Esophagus mucosa (tissue), 1 donor: ENCODE measurements at places on chromosomes 2 and 18. TPM values are rescaled to one million over a fixed set of nuclear protein-coding genes. Genes with fewer than 3 reads are reported as not detected.

The SLC20A1 gene
- 18.5 TPM for total RNA-seq

The CD226 gene
- total RNA-seq, result 0.44 TPM

DNA sequence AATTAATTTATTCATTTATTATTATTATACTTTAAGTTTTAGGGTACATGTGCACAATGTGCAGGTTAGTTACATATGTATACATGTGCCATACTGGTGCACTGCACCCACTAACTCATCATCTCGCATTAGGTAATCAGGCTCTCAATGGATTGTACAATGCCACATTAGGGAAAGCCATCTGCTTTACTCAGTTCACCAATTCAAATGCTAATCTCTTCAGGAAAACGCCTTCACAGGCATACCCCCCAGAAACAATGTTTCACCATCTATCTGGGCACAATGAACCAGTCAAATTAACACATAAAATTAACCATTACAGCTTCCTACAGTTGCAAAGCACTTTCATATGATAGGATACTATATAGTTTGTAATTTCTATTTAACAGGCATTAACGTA, 84.8 kb upstream of the DNAJC10 start:
- no peak for ATAC-seq

DNA sequence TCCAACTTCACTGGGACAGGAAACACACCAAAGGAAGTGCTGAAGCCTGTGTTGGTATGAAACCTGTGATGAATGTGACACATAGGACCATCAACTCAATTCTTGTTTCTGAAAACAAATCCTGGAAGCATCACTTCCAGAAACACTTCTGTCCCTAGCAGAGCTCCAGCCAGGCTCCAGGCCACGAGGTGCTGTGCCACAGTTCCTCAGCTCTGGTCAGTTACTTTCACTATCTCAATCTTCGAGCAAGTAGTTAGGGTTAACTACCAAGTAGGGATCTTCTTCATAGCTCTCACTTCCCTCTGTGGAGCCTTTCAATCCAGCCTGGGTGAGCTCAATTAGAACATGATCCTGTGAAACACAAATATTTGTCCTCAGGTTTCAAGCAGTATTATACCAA, 3.6 kb upstream of the LCT start:
- no peak for ATAC-seq

- ATAC-seq, result no peak
Observed at GRCh38 chr18:61993831-61994230, 101.0 kb upstream of the RNF152 start.

- no peak for ATAC-seq
Observed at GRCh38 chr18:39329496-39330275, 1764.1 kb upstream of the CELF4 start.

DNA sequence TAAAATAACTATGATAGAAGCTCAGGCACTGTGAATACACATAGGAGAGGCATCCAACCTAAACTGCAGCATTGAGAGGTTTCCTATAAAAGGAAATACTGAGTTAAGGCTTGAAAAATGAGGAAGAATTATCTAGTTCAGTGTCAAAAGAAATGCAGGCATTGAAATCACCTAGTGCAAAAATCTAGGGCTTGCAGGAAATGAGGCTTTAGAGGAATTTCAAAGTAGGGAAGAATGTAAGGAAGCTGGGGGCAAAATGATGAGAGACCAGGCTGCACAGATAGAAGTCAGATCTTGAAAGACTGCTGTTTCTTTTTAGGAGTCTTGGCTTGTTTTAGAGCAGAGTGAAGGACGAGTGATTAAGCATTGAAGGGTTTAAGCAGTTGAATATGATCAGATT, 28.1 kb upstream of the SCYGR2 start:
- no peak for ATAC-seq

DNA sequence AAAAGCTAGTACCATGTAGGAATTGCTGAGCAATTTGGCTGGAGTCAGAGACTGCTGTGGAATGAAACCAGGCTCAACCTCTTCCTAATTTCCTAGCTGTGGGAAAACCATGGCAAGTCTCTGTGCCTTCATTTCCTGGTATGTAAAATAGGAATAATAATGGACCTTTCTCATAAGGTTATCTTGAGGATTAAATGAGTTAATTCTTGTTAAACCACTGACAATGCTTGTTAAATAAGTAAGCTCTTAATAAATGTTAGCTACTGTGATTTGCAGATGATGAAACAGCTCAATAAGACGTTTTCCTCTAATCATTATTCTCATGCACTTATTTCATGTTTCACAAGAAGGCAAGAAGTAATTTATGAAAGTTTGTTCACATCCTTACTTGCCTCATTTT, 346.7 kb downstream of the RND3 start:
- ATAC-seq, result no peak

DNA sequence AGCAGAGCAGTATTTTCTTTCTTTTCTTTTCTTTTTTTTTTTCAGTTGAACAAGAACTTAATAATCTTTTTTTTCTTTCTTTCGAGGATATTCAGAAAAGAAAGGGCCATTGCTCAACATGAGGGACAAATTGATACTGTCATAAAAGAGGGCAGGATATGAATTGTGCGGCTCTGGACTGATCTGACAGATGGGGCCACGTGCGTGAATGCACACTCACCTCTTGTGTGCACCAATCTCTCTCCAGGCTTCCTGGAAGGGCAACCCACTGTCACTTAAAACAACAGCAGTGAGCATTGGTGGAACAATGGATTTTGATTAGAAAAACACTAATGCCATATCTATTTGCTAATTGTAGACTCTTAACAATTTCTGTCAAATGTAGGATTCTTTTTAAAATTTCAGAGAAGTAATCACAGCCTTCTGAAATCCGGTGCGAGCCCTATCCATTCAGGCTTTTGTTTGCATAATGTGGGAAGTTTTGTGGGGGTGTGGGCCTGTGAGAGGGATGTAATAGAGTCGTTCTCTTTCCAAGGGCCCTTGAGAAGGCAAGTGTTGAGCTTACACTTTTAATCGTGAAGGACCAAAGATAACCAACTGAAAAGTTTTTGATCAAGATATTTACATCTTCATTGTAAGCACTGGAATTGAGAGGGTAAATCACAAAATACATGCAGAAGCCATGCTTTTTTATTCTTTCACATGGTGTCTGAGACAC, 298.8 kb downstream of the SP3 start:
- ATAC-seq, result no peak

DNA sequence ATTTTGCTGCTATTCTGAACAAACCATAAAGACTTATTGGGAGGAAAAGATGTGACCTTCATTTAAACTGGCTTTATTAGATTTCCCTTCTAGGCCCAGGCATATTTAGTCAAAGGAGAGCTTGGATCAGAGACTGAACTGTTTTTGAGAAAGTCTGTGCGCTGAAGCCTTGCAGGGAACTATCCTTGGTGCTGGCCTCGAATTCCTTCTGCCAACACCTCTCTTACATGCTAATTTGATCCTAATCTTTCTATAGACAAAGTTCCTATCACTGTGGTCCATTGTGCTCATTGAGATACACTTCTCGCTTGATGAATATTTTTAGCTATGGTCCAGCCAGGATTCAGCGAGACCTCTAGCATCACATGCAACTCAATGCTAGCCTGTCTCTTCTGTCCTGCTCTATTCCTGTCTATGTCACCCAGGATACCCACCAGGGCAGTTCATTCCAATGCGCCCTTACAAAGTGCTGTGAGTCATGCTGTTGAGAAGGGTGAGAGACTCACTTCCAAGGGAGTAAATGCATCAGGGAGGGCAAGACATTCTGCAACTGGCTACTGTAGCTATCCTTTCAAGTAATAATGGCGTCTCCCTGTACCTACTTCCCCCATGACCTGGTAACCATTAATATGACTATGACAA, 356.7 kb upstream of the LYPD1 start:
- no peak for ATAC-seq

DNA sequence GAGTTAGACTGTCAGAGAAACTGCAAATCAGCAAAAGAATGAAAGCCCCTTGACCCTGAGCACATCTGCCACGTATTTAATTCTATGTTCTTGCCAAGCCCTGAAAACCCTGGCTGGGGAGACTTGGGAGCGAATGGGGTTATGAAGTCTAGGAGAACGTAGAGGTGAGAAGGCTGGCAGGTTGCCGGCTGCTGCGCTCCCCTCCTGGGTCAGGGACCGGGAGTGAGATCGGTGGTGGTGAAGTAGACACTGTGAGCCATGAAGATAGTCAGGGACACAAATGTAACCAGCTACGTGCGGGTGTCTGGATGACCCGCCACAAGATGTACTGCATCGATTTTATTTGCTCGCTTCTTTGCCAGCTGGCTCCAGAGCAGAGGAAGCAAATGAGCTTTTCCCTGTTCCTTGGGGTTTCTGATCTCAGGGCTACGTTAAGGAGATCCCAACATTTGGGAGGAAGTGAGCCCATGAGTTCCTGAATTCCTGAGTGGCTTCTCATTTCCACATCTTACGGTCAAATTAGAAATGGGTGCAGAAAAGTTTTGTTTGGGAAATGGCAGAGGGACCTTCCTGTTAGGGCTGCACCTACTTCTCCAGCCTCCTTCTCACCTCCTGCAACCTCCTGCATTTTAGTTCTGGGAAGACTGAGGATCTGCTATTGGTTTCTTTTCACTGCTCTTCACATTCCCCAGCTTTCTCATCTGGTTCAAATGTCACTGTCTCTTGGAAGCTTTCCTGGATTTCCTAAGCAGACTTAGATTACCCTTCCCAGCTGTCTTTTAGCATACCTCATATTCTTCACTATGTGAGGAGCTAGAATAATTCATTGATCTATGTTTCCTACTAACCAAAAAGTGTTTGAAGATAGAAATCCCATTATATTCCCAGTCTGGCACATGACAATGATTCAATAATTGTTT, 360.6 kb downstream of the ZNF521 start:
- ATAC-seq, result no peak

GRCh38 chr2:23449413-23449812, 64.4 kb downstream of the KLHL29 start:
- no peak for ATAC-seq

The ZNF804A gene
- total RNA-seq, result not detected

The NOL4 gene
- total RNA-seq, result not detected

- peak; percentile 70 for ATAC-seq
Observed at GRCh38 chr2:237922641-237923361, 44.0 kb upstream of the UBE2F start.

GRCh38 chr18:56841836-56842235, 190.7 kb downstream of the WDR7 start:
- no peak for ATAC-seq

The AQP12A gene
- not detected for total RNA-seq

GRCh38 chr2:239625971-239626734, 225.3 kb upstream of the HDAC4 start:
- no peak for ATAC-seq

The GTF2A1L gene
- not detected for total RNA-seq

- peak; percentile 44 for ATAC-seq
Observed at GRCh38 chr2:165953306-165953654, 296 bp downstream of the TTC21B start.

GRCh38 chr2:36392571-36393255, 37.1 kb downstream of the CRIM1 start:
- ATAC-seq, result no peak

DNA sequence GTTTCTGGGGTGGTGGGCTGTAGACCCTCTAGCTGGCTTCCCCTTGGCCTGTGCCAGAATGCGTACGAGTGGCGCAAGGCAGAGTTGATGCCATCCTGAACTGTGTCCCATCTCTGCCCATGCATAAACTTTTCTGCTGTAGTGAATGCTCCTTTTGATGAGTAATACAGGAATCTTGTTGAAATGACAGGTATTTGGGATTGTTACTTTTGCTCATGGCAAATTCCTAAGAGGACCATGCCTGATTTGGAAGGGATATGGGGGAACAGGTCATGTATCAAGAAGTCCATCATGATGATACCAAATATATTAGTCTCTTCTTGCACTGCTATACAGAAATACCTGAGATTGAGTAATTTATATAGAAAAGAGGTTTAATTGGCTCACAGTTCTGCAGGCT, 648.0 kb downstream of the SLC4A3 start:
- ATAC-seq, result no peak

The LDAH gene
- 10.8 TPM for total RNA-seq

GRCh38 chr18:67199993-67200617, 316.4 kb downstream of the DSEL start:
- ATAC-seq, result peak; percentile 58

The FER1L5 gene
- 0.16 TPM for total RNA-seq

The C1GALT1C1L gene
- 0.16 TPM for total RNA-seq

GRCh38 chr18:25798046-25798445, 292.4 kb downstream of the SS18 start:
- no peak for ATAC-seq

The FBXO48 gene
- 1.00 TPM for total RNA-seq

- no peak for ATAC-seq
Observed at GRCh38 chr2:120406566-120406965, 60.6 kb downstream of the INHBB start.

- peak; percentile 50 for ATAC-seq
Observed at GRCh38 chr2:218853766-218854165, 5.8 kb upstream of the WNT6 start.

- peak; percentile 5 for ATAC-seq
Observed at GRCh38 chr2:108588070-108588668, 53.9 kb downstream of the LIMS1 start.

GRCh38 chr2:76861708-76862107, 660.5 kb downstream of the LRRTM4 start:
- no peak for ATAC-seq

GRCh38 chr18:68793951-68794350, 3.9 kb upstream of the CCDC102B start:
- ATAC-seq, result no peak

GRCh38 chr18:9103376-9103873, 926 bp downstream of the NDUFV2 start:
- no peak for ATAC-seq

The MYO5B gene
- total RNA-seq, result 29.6 TPM

DNA sequence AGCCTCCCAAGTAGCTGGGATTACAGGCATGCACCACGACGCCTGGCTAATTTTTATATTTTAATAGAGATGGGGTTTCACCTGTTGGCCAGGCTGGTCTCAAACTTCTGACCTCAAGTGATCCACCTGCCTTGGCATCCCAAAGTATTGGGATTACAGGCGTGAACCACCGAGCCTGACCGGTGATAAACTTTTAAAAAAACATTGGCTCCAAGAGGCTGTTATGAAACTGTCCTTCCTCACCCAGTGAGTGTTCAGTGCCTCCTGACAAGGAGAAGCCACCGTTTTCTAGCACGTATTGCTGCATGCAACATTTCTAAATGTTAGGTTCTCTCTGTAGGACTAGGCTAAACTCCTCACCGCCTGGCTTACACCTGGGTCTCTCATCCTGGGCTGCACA, 63.3 kb downstream of the EDAR start:
- ATAC-seq, result no peak

- no peak for ATAC-seq
Observed at GRCh38 chr2:75130171-75130570, 69.1 kb downstream of the TACR1 start.

The ACMSD gene
- total RNA-seq, result not detected

DNA sequence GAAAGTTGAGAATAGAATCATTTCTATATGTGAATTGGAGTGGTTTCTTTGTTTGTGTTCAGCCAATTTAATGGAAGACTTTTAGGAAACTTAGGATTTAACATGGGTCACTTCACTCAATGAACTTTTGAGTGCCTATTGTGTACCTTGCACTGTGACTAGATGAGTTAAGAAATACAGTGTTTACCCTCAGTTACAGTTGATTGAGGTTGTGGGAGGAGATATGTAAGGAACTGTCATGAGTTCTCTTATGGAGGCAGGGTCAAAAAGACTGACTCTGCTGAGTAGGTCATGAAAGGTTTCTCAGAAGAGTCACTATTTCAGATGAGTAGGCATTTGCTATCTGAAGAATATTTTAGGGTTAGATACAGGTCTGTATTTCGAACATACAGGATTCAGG, 98.6 kb downstream of the RAB3GAP1 start:
- peak; percentile 61 for ATAC-seq

The NEUROD1 gene
- not detected for total RNA-seq
